ENCODE measurements at places on chromosomes 2 and 18.

- no peak for DNase-seq
Observed at GRCh38 chr18:35841283-35841682, 131.2 kb upstream of the RMP24 start.

- DNase-seq: no peak
Observed at GRCh38 chr18:8264861-8265411, 344.3 kb upstream of the RAB12 start.

- DNase-seq: no peak
Observed at GRCh38 chr18:78732273-78733210, 247.1 kb upstream of the SALL3 start.

GRCh38 chr18:33369711-33370449 is 70.6 kb downstream of the CCDC178 start:
- DNase-seq: no peak

DNA sequence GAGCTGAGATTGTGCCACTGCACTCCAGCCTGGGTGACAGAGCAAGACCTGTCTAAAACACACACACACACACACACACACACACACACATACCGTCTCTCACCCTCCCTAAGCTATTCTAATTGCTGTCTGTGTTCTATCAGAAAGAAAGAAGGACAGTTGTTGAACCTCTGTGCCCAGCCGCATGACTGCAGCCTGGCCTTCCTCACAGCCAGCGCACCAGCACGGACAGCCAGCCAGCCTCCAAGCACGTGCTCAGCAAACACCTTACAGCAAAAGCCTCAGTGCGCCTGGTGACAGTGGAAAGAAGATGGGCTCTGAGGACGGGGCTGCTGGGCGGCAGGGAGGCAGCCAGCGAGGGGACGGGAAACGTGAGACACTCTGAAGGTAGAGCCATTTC is 58.0 kb downstream of the ZNF516 start:
- no peak for DNase-seq

- no peak for DNase-seq
Observed at GRCh38 chr18:41326311-41326710, 628.7 kb upstream of the PIK3C3 start.

- DNase-seq: no peak
Observed at GRCh38 chr2:1055014-1055595, 104.5 kb downstream of the SNTG2 start.

DNA sequence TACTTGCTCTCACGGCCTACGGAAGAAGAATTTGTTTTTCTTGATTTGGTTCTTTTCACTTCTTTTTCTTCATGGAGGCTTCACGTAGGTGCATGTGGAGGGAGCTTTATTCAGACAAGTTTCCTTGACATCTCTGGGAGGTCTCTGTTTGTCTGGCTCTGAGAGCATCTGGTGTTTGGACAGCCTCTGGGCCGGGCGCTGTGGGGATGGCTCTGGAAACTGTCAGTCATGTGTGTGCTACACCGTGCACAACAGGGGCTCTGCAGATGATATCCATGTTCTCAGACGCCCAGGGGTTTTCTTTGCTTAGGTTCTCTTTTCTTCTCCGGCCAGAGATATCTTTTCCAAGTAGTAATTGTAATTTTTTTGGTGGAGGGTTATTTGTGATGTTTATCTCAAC is 130.7 kb downstream of the SH3RF3 start:
- DNase-seq: no peak

DNA sequence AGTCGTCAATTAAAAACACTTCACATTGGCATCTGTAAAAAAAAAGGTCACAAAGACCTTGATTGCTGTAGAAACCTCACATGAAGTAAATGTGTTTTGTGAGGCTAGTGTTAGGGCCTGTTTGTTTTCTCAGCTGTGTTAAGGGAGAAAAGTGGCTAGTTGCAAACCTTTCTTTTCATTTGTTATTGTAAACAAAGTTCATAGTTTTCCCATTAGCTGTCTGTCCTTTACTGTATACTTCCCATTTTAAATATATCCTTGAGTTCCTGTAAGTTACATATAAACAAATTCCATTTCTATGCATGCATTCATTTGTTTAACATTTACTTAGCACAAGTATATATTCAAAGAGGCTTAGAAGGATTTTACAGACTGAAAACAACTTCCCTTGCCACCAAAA is 1250.2 kb downstream of the LRP1B start:
- no peak for DNase-seq

DNA sequence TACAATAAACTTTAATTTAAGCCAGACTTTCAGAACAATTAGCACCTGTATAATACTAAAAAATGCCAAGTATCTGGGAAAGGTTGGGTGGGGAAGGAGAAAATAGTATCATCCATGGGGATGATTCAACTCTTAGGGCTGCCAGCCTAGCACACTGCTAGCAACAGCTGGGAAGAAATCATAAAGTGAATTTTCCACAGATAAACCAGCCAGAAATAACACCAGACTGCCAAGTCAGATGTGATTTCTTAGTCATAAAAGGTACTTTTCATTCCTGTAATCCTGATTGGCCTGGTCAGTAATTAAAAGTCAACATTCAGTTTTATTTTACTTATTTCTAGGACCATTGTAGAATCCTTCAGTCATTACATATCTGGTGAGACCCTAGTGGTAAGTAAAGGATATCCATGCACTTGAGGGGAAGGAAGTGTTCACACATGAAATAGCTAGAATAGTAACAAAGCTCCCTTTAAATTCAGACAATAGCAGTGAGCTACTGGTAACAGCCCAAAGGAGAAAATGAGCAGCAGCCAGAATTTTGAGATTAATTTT is 59.4 kb downstream of the LIMS1 start:
- no peak for DNase-seq

DNA sequence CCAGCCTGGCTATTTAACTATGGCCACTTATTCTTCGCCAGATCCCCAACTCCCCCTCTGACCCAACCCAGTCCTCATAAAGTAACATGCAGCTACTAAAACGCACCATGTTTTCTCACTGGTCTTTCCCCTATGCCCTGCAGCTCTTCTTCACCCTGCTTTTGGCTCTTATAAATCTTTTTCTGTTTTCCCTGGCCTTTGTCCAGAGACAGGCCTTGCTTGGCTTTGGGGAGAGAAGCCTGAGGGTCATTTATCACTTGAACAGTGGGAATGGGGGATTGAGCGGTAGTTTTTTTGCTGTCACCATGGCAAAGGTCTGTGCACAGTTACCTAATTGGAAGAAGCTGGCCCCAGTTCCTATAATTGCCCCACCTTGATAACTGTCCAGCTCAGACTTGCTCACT is 202.9 kb upstream of the NT5C1B start:
- DNase-seq: no peak

DNA sequence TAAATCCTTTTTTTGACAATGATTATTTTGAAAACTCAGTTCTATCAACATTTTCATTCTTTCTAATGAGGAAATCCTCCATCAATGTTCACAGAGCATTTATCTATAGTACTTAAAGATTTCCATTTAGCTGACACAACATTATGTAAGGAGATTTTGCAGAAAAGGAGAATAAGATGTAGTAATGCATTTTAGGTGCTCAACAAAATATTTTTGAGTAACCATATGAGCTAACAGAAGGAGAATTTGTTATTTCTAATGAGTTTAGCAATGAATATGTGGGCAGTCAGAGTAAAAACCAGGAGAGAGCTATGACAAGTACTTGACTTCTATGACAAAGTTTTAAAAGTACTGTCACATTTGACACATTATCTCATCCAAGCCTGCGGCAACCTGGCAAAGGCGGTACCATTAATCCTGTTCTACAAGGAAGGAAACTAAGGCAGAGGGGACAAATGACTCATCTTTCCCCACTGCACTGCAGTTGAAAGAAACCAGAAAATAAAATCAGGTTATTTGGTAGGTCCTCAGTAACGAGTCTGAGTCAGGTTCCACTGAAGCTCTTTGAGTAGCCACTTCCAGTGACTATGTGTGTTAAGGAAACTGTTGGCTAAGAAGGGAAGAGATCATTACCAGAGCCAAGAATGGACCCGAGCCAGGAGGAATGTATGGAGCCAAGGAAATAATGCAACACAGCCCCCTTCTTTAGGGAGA is 134.1 kb upstream of the ITGB6 start:
- DNase-seq: no peak

DNA sequence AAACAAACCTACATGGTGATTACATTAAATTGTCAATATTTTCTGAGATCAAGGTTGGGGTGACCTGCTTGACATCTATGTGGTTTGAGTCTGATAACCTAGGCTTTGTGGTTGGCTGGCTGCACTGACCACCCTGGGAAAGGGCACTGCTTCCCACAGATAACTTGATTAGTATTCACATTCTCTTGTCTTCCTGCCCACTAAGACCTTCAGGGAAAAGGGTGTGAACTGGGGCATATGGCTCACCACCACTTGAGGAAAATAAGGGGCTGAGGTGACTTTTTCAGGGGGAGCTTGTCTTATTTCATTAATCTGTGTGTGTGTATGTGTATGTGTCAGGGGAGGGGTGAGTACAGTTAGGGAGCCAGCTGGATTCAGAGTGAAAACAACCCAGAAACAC is 1.5 kb downstream of the SMYD1 start:
- no peak for DNase-seq

GRCh38 chr2:112885506-112885902 is 25.5 kb upstream of the IL37 start:
- no peak for DNase-seq

GRCh38 chr2:45007961-45008295 is 1.3 kb downstream of the SIX2 start:
- no peak for DNase-seq

- DNase-seq: peak; percentile 3
Observed at GRCh38 chr2:217220228-217221013, 360.6 kb upstream of the TNP1 start.

- no peak for DNase-seq
Observed at GRCh38 chr2:133774654-133775015, 206.4 kb upstream of the NCKAP5 start.

DNA sequence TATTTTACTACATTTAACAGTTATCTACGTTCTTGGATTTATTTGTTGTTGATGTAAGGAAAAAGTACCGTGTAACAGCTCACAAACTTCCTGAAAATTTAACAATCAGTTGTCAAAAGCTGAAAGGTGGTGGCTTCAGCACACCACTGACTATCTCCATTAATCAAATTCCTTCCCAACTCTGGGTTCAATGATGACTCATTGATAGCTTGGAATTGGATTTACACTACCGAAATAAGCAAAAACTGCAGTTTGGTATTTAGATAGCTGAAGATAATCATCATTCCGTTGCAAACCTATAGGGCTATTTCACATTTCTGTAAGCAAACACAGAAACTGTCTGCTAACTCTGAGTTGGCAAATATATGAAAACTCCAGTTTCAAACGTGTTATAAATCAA is 322.3 kb upstream of the TFPI start:
- DNase-seq: no peak

- no peak for DNase-seq
Observed at GRCh38 chr2:74205113-74205512, 6.7 kb downstream of the MTHFD2 start.

GRCh38 chr2:111116011-111116746 is 4.5 kb upstream of the BCL2L11 start:
- no peak for DNase-seq

- DNase-seq: peak; percentile 69
Observed at GRCh38 chr2:98280376-98281102, 65.7 kb upstream of the CNGA3 start.

- no peak for DNase-seq
Observed at GRCh38 chr2:129484999-129485897, 494.2 kb upstream of the RAB6C start.

- DNase-seq: peak; percentile 84
Observed at GRCh38 chr2:85539361-85540132, 579 bp downstream of the MAT2A start.

GRCh38 chr2:106336737-106337136 is 131.5 kb downstream of the RGPD3 start:
- DNase-seq: no peak

DNA sequence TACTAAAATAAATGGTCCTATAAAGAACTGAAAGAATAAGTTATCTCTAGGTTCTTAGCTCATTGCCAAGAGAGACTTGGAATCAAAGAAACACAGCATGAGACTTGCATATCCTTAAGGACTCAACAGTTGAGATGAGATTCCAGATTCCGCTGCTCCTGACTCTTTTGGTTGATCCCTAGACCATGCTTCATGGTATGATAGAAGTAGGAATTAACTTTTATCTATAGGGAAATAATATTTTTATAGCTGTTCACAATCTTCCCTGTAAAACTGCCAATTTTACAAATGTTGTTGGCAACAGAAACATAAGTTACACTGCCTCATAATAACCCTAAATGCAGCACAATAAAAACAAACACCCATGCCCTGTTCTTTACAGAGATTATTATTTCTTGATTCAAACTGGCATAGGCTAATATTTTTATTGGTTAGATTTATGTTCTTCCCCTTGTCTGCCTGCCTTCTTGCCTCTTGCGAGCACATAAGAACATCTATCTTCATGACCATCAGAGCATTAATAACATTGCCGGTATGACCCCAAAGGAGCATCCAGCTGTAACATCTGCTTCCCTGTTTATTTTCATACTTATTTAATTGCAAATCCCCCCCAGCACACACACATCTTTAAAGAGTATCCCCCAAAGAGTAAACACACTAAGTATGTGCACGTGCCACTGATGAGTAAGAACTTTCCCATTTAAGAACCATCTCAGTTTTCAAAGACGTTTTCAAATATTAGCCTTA is 735.7 kb upstream of the SLC8A1 start:
- no peak for DNase-seq
